Stimulated activated naive CD4-positive, alpha-beta T cell (primary cell): ENCODE measurements at places on chromosomes 11 and 22.

- no peak for DNase-seq
Observed at GRCh38 chr11:60314635-60315321, 12.3 kb upstream of the MS4A6E start.

DNA sequence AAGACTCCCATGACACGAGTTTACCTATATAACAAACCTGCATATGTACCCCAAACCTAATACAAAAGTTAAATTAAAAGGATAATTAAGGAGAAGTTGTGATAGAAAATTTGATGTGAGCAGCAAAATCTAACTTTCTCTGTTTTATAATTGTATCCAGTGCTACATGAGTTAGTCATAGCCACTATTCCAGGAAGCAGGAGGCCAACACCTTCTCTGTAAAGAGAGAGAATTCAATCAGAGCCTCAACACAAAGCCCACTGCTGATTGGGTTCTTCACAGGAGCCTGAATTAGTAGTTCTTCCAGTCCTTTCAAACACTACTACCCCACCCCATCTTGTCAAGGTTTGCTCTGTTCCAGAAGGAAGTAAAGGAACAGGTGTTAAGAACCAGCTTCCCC is 84.2 kb downstream of the BLID start:
- no peak for DNase-seq

- DNase-seq: no peak
Observed at GRCh38 chr22:23626286-23626975, 5.7 kb downstream of the DRICH1 start.

DNA sequence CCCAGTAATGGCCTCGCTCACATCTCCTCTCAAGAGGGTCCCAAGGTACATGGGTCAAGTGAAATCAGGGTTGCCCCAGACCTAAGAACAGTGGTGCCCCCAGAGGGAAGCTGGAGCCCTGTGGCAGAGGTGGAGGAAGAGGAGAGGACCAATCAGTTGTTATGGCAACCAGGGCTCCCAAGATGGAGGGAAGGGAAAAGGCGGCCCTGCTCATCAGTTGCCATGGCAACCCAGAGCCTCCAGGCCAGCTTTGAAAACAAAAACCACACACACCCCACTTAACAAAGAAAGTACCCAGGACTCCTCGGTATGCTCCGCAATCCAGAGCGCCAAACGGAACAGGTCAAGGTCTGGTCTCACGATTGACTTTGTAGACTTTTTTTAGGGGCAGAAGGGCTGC is 53.5 kb upstream of the SLC35C1 start:
- no peak for DNase-seq

GRCh38 chr22:31969789-31970489 is 25.6 kb downstream of the YWHAH start:
- DNase-seq: peak; percentile 52

GRCh38 chr22:45324311-45324711 is 14.6 kb downstream of the FAM118A start:
- no peak for DNase-seq

- no peak for DNase-seq
Observed at GRCh38 chr22:43127166-43127908, 15.9 kb downstream of the MCAT start.

GRCh38 chr11:85752201-85752889 is 58.6 kb downstream of the SYTL2 start:
- no peak for DNase-seq

DNA sequence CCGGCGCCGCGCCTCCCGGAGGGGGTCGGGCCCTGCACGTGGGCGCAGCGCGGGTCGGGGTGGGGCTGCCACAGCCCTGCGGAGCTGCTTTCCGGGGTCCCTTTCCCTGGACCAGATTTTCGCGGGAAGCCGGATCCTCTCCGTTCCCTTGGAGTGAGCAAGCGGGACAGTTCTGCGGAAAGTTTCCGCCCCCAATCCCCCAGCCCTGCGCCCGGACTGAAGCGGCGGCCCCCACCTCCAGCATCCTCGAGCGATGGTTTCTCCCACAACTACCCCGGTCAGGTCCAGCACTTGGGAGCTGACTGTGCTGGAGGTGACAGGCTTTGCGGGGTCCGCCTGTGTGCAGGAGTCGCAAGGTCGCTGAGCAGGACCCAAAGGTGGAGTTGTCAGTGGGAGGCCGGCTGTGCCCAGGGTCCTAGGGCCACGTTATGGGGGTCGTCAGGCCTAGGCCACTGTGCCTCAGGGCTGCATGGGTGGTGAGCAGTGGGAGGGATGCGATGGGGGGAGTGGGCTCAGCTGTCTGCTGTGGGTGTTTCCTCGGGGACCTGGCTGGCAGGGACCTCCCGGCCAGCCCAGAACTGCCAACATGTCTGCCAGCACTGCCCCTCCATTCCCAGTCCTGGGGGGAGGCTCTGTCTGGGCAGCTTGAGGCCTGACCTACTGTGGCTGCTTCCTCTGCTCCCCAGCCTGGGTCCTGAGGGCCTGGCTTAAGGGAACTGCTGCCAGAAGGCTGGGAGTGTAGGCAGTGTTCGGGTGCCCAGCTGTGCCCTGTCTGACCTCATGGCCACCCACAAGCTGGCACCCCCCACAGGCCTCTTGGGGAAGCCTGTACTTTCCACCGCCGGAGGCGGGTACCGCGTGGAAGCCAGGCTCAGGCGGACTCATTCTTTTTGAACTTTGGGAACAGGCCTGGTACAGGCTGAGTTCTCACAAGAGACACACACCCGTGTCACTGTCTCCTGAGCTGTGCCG is 726 bp downstream of the ST3GAL4 start:
- DNase-seq: peak; percentile 15

- DNase-seq: no peak
Observed at GRCh38 chr22:50136581-50137015, 33.9 kb upstream of the PANX2 start.

GRCh38 chr11:18366286-18366685 is 28.1 kb upstream of the LDHA start:
- DNase-seq: no peak

- DNase-seq: no peak
Observed at GRCh38 chr11:134587345-134587744, 175.3 kb upstream of the B3GAT1 start.

GRCh38 chr11:11413776-11414175 is 60.7 kb upstream of the CSNK2A3 start:
- no peak for DNase-seq

- DNase-seq: peak; percentile 98
Observed at GRCh38 chr11:66311965-66312548, 4.8 kb downstream of the CD248 start.

GRCh38 chr11:2342981-2343380 is 34.1 kb upstream of the CD81 start:
- no peak for DNase-seq

DNA sequence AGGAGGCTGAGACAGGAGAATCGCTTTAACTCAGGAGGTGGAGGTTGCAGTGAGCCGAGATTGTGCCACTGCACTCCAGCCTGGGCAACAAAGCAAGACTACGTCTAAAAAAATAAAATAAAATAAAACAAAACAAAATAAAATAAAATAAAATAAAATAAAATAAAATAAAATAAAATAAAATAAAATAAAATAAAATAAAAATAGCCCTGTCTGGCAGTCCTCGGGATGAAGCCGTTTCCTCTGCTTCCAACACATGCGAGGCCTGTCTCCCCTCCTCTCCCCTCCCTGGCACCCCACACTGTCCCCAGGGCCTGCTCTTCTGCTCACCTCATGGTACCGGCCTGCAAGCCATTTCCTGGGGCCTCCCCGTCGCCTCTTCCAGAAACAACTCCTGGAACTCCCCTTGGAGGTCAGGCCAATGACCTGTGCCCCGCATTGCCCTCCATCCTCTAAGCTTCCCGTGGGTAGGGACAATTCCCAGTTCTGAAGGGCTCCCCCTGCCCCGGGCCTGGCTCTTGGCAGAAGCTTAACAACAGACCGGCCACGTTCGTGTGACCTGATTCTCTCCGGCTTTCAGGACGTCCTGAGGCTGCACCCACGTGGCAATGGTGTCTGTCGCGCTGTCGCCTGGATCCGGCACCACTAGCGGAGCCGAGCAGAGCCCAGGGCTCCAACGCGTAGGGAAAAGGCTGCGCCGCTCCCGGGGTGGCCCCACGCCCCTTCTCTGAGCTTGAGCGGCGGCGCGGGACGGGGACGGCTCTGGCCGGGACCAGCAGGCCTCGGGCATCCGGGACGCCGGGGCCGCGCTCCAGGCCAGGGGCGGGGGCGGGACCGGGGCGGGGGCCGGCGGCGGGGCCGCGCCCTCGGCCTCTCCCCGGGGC is 456 bp upstream of the PARVB start:
- no peak for DNase-seq

DNA sequence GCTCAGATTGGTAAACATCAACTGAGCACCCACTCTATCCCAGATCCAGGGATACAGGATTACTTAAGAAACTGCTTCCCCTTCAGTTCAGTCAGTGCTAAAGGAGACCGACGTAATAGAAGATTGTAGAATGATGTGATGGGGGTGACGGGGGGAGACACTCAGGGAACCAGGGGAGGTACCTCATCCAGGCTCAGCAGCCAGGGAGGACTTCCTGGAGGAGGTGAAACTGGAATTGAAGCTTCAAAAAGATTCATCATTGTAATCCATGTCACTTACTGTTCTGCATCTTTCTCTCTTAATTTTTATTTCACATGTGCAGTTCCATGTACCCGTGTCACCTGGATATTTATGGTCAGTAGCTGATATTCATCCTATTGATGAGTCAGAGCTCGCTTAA is 19.1 kb upstream of the TEF start:
- no peak for DNase-seq

DNA sequence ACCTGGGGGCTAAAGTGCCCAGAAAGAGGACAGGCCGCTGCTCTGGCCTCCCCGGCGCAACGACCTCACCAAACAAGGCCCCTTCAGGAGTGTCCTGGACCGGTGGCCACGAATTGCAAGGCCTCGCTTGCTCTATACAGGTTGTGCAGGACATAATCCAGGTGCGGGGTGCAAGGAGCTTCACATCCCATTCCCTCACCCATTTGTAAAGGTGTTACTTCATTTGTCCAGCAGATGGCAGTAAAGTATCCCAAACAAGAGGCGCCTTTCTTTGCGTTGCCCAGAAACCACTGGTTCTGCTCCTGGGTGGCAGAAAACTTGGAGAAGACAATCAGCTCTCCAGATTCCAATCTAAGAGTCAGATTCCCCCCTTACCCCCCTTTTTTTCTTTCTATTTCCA is 35.9 kb upstream of the PRDM11 start:
- DNase-seq: no peak

DNA sequence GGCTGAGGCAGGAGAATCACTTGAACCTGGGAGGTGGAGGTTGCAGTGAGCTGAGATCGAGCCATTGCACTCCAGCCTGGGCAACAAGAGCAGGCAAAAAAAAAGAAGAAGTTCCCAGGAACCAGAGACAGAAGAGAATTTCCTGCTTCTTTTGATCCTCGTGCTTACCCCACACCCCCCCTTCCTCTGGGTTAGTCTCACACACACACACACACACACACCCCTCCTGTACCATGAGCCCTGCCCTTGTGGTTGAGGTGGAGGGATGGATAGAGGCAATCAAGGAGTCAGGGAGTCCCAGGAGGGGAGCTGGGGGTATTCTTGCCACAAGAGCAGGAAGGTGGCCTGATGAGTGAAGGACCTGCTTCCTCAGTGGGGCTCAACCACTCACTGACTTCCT is 4.1 kb upstream of the UBE2L6 start:
- no peak for DNase-seq

DNA sequence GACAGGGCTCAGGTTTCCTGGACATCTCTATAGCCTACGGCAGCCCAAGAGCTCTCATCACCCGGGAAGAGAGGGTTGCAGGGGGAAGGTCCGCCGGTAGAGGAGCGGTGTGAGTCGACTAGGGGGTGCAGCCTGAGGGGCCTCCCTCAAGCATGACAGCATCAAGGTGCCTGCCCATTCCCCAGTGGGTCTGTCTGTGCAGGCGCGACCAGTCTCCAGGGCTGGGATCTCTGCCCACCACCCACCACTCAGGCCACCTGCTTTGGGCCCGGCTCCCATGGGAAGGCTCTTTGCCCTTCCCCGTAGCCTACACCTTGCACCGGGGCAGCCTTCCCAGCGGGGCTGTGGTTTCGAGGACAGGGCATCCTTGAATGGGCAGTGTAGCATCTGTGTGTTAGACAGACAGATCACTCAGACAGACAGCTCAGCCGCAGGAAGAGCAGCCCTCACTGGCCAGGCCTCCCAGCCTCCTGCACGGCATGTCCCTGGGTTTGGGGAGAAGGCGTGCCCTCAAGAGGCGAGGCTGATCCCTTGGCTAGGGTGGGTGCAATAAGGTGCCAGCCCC is 29.2 kb downstream of the CERK start:
- no peak for DNase-seq

DNA sequence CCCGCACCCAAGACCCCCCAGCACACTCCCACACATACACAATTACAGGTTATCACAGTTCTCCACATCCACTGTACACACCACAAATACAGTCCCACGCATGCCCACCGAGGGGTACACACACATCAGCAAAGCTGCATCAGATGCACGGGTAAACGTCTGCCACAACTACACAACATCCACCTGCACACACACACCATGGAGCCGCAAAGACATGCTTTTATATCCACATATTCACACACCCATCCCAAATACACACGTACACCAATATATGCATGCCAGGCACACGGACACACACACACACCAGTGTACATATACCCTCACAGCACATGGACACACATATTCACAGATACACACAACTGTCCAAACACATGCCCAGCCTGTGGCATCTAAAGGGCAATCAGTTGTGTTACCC is 5.4 kb upstream of the KCNJ4 start:
- no peak for DNase-seq

DNA sequence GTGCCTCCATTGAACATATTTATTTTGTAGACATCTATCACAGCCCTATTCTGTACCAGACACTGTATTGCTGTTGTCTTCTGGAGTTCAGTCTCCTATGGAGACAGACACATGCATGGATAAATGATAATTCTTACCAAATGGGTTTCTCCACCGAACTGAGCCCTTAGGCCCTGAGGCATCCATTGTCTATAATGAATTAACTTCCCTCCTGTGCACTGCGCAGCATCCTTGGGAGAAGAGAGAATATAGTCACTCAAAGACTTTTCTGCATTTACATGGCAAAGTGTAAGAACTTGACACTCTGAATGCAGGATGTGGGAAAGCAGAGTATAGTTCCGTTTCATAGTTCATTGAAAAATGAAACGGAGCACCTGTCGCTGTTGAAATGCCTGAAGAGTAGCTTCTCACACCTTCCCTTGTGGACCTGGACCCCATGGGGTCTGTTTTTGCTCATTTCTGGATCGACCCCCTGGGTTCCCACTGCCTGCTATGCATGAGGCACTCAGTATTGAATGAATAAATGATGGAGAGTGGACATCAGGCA is 6.2 kb downstream of the ZNRF3 start:
- DNase-seq: no peak

DNA sequence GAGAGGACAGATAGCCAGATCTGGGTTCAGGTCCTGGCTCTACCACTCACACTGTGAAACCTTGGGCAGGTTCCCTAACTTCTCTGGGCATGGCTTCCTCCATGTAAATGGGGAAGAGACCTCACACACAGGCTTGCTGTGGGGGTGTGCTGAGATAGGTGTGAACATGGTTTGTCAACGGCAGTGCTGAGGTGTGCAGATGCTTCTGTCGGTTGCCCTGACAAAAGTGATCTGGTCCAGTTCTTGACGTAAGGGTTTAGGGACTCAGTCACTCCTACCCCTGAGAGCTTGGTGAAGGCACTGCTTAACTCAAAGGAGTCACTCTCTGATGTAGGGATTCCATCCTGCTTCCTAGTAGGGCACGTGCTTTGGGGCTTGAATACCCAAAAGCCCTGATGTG is 2.0 kb downstream of the C1QTNF4 start:
- DNase-seq: no peak
